Activated CD4-positive, CD25-positive, alpha-beta regulatory T cell (primary cell): ENCODE measurements at places on chromosomes 2 and 18.

- DNase-seq, result no peak
Measured at GRCh38 chr2:39696838-39697237, 31.1 kb downstream of the TMEM178A start.

DNA sequence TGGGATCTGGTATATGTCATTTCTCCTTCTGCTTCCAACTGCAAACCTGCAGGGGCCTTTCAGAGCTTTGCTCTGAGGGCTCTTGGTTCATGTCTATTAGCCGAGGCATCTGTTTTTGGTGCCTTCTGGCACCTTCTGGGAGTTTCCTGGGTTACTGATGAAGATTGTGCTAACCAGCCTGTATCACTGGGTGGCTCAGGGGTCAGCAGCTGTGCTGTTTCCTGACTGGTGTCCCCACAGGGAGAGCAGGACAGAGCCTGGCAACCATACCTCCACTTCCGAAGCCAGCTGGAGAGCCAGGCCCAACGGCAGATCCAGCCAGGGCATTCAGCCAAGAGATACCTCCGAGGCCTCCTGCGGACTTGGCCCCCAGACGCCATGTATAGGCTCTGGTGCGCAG lies 17.5 kb downstream of the KIAA2012 start:
- DNase-seq, result no peak

GRCh38 chr2:112084689-112085374 lies 29.8 kb downstream of the TMEM87B start:
- DNase-seq, result no peak

GRCh38 chr2:36399050-36399449 lies 43.5 kb downstream of the CRIM1 start:
- no peak for DNase-seq

DNA sequence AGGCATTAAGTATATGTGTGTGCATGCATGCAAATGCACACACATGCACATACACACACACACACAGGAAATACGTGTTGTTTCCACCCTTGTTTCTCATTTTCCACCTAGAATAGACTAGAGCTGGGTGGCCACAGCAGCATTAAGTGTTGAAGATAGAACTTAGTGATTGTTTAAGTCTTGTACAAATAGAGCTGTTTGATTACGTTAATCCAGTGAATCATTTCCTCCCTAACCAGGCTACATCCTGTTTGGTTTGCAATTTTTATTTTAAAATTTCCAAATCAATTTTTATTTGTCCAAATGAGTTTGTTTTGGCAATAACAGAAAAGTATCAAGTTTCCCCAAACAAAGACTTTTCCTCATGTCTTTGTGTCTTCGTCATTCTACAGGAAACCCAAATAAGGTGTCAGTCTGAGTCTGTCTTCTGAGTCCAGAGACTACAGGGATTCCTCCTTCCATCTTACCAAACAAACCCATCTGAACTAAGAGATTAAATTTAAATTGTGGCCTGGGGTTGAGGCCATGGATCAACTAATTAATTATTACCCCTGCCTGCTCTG lies 74.6 kb upstream of the GALNT5 start:
- no peak for DNase-seq
